ENCODE measurements at places on chromosomes 13 and 19.
A peak's percentile ranks its signal among the peaks of the same experiment; 100 is the strongest.

DNA sequence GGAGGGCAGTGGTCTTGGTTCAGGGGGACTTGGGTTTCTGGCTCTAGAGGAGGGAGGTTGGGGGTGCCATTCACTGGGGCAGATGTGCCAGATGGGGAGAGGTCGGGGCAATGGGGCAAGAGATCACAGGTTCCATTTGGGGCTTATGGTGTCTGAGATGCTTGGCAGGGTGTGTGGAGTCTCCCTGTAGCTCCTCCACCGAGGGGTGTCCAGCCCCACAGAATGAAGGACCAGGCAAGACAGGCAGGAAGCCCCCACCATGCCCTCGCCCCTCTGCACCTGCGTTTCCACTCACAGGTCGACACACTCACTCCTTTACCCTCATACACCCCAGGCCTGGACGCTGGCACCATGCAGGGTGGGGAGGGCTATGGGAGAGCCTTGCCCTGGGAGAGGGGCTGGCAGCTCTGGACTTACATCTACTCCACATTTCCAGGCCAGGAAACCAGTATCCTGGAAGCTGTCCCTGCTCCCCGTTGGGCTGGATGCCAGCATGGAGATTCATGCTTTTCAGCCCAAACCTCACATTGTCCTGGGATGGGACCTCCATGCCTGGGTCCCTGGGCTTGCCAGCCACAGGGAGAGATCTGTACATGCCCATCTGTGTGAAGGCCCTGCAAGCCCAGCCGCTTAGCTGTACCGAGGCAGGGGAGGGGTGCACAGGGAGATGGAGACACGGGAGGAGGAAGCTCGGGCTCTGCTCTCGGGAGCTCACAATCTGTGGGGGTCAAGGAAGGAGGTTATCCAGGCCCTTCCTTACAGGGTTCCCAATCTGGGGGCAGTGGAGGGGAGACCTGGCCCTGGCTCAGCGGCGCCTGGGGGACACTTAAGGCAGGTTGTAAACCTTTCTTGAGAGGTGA lies 77.1 kb downstream of the CHST8 start:
- no peak for DNase-seq

- DNase-seq: no peak
These were observed 88.0 kb downstream of the RGCC start for GRCh38 chr13:41545432-41545707.

GRCh38 chr13:42068886-42069285 lies 20.4 kb downstream of the DGKH start:
- DNase-seq: no peak

DNA sequence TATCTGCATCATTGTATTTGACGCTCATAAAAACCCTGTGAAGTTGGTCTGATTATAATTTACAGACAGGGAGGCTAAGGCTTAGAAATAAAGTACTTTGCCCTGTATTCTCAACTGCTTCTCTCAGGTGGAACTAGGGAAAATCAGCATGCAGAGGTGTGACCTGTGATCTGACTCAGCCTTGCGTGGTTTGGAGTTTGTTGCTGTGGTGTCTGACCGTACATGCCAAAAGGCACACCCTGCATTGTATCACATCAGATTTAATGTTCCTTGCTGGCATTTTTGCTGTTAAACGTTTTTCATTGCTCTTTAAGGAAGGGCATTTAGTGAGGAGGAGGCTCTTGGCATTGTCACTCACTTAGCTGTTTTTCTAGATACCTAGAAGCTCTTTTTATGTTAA lies 58.8 kb upstream of the C1QTNF9B start:
- no peak for DNase-seq

DNA sequence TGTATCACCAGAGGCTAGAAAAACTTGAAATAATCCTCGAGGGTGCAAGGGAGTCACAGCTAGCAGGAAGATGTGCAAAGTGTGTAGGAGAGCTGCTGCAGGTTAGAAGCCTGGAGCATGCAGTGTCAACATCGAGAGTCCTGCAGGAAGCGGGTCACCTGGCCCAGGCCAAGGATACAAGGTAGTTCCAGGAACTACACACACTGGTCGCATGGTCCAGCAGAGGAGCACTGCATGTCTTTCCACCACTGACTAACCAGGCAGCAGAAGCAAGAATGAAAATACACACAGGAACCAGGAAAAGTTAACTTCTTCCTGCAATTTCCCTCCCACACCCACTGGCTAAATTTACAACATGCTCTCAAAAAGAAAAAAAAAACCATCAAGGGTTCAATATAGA lies 36.0 kb upstream of the MIR17HG start:
- DNase-seq: no peak

DNA sequence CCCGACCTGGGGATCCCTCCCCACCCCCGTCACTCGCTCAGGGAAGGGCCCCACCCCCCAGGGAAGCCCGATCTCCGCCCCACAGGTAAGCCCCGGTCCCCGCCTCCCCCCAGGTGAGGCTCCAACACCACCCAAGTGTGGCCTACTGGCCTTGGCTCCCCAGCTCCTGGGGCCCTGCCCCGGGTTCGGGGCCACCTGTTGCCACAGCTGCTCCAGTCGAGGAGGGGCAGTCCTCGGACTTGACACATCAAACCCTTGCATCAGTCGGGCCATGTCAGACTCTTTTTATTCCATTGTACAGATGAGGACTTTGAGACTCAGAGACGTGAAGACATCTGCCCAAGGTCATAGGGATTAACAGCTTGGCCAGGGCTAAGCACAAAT lies 512 bp downstream of the CC2D1A start:
- peak; percentile 13 for DNase-seq

- no peak for DNase-seq
These were observed 7.9 kb upstream of the ELL start for GRCh38 chr19:18529782-18530181.

DNA sequence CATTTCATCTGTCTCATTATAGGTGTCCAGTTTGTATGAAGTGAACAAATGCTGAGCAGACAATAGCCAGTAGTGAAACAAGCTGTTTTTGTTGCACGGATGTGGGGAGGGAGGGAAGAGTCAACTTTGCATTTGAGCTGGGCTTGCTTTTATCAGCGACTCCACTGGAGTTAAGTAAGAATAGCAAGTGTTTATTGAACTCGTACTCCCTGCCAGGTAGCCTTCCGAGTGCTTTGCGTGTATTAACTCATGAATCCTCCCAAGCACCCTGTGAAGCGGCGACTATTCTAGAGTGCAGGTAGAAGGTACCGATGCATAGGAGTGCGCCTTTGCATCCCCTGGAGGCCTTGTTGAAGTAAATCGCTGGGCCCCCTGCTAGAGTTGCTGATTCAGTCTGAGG lies 4.7 kb upstream of the ZNF444 start:
- no peak for DNase-seq

DNA sequence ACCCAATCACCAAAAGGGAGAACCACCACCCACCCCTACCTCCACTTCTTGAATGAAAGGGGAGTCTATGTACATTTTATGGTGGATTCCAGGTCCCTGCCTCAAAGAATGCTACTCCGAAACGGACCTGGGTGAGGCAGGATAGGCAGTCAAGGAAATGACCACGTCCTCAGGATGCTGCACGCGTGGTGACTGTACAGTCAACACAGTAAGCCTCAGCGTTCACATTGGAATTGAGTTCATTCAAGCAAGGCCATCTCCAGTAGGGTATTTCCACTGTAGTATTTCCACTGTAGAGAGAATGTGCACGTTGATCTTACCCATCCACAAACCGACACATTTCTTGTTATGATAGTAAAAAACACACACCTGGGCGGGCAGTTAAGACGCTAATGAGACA lies 16.9 kb downstream of the ZSCAN5C start:
- no peak for DNase-seq

- no peak for DNase-seq
These were observed 43.8 kb downstream of the C13orf42 start for GRCh38 chr13:51067210-51067701.

GRCh38 chr13:29497137-29497654 lies 98.3 kb downstream of the SLC7A1 start:
- DNase-seq: no peak

- DNase-seq: no peak
These were observed 1103.0 kb downstream of the EFNB2 start for GRCh38 chr13:105432438-105432837.

GRCh38 chr13:43728421-43728820 lies 58.4 kb downstream of the ENOX1 start:
- no peak for DNase-seq

DNA sequence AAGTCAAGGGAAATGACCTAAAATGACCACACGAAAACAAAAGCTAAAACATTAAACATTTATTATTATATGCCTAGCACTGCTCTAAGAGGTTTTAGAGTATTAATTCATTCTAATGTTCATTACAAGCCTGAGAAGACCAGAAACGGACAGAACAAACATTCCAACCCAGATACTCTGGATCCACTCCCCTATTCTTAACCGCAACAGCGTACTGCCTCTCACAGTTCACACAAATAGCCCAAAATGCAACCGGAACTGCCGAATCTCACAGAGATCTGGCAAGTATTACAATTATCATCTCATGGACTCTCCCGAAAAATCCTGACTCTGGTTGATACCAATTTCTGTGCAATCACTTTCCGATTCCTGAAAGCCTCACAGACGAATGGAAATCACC lies 1.4 kb downstream of the ZNF780B start:
- no peak for DNase-seq
